Gastrocnemius medialis (tissue), 4 donors: ENCODE measurements at places on chromosomes 3 and 15. TPM values are rescaled to one million over a fixed set of nuclear protein-coding genes. Genes with fewer than 3 reads are reported as not detected.
A peak's percentile ranks its signal among the peaks of the same experiment; 100 is the strongest.

- no peak for DNase-seq
These were observed 3.6 kb upstream of the GRAMD1C start for GRCh38 chr3:113834983-113835382.

DNA sequence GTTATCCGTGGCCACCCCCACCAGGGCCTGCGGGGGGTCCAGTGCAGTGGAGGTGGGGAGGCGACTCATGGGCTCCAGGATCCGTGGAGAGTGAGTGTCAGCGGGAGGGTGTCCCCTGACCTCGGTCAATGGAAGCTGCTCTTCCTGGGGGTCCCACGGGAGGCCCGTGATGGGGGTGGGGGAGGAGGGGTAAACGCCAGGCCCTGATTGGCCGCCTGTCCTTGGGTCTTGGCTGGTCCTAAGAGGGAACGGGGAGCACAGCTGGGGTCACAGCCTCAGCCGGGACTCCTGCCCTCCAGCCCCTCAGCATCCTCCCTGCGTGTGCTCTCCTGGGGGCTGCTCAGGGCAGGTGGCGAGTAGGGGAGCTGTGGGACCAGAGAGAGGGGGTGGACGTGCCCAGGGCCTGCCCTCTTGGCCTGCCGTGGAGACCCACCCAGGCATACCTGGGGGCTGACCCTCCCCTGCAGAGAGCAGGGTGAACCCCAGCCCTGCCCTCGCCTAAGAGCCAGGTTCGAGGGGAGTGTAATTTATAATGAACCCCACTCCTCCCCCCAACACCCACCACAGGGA lies 184.6 kb downstream of the GOLGA6L6 start:
- DNase-seq = no peak

Gene GOLGA8N
- 5.0 TPM for total RNA-seq

Gene CCNB2
- total RNA-seq = not detected

- peak; percentile 56 for DNase-seq
These were observed 29.6 kb downstream of the PSTPIP1 start for GRCh38 chr15:77024273-77025082.

Gene SAXO2
- not detected for total RNA-seq

DNA sequence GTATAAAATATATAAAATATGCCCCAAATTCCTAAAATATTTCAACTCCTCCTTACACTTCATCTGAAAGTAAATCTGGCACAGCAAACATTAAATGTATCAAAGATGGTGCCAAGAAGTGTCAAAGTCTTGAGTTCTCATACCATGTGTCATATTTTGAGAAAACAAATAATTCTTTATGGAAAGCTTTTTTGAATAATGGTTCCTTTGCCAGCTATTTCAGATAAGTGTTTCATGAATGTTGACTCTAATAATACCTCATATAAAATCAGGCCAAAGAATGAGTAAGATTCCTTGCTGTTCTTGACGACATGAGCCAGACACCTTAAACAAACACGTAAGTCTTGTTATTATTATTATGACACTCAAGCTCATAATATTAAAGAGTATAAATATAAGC lies 30.3 kb upstream of the ZNF385D start:
- DNase-seq = no peak

GRCh38 chr15:59866642-59867041 lies 137.5 kb upstream of the FOXB1 start:
- no peak for DNase-seq

- DNase-seq = no peak
These were observed 74.8 kb downstream of the SNTN start for GRCh38 chr3:63727233-63727632.

GRCh38 chr3:99508191-99508590 lies 130.2 kb upstream of the COL8A1 start:
- no peak for DNase-seq

- no peak for DNase-seq
These were observed 398 bp upstream of the RAB7A start for GRCh38 chr3:128725547-128726022.

DNA sequence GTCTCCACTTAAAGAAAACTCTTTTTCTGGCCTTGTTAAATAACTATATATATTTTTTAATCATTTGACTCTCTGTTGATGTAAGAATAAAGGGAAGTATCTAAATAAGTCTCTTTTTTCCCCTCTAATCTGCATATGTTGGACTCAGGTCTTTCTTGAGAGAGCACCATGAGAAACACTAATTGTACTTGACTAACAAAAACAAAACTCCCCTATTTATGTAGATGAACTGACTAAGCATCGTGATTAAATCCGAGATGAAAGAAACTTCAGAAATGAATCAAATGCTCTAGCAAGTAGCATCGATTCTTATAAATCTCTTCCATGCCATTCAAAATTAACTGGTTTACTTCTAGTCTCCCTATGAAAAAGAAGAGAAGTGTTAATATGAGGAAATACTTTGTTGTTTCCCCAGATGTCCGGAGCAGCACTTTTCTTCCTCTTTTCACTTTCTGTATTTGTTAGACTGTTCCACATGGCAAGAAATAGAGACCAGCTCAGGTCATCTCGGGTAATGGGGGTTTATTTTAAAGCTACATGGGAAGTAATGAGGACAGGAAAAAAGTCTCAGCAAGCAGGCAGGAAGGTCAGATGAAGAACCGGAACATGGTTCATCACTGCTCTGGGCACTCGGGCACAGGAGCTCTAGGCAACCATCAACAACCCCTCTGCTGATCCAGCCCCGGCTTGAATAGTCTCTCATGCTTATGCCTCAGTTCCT lies 288.3 kb downstream of the CNTN6 start:
- DNase-seq = peak; percentile 12

DNA sequence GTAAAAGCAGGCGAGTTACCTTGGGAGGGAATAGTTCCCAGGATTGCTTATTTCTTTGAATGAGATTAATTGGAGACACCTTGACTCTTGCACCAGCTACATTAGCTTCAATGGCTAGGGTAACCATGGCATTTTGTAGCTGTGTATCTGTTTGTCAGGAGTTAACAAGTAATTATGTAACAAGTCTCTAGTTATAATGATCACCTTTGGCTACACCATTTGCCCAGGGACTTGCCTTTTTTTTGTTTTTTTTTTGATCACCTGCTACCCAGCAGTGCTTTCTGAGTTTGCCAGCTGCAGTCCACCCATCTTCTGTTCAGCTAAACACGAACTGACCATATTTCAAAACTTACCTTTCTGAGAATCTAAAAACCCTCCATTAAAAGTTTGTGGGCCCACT lies 2.2 kb downstream of the MED12L start:
- DNase-seq = no peak
